ENCODE measurements at places on chromosomes 4 and X.

DNA sequence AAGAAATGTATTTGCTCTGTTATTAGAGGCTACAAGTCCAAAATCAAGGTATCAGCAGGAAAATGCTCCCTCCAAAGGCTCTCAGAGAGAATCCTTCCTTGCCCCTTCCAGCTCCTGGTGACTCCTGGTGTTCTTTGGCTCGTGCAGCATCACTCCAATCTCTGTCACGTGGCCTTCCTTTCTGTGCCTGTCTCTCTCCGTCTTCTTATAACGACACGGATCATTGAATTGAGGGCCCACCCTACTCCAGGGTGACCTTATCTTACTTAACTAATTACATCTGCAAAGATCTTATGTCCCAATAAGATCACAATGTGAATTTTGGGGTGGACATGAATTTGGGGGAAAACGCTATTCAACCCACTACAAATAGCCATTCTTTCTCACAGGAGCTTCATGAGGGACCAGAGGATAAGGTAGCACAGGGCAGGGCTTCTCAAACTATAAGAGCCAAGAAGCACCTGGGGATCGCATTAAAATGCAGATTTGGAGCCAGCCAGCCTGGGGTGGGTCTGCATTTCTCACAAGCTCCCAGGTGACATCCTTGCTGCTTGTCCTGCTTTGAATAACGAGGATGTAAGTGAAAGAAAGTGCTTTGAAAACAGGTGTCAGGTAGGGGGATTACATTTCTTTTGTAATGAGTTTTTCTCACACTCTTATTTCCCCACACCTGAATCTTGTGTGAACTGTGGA lies 41.9 kb upstream of the APLN start:
- DNase-seq = no peak

- peak; percentile 40 for DNase-seq
Observed at GRCh38 chr4:26878794-26879391, 18.3 kb downstream of the STIM2 start.

DNA sequence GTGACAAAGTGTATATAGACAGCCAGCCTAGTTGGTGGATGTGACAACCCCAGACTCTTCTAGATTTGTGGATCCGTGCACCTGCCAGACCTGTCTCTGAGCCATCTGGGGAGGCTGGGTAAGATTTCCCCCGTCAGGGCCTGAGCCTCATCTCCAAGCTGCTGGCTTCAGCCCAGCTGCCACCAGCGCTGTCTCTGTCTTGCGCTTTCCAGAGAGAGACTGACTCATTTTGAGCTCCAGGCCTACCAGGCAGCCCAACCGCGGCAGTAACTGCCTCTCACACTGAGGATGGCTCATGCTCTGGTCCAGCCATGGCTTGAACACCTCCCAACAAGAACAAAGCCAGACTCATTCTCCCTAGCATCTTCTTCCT lies 26.4 kb downstream of the NOP14 start:
- peak; percentile 35 for DNase-seq

DNA sequence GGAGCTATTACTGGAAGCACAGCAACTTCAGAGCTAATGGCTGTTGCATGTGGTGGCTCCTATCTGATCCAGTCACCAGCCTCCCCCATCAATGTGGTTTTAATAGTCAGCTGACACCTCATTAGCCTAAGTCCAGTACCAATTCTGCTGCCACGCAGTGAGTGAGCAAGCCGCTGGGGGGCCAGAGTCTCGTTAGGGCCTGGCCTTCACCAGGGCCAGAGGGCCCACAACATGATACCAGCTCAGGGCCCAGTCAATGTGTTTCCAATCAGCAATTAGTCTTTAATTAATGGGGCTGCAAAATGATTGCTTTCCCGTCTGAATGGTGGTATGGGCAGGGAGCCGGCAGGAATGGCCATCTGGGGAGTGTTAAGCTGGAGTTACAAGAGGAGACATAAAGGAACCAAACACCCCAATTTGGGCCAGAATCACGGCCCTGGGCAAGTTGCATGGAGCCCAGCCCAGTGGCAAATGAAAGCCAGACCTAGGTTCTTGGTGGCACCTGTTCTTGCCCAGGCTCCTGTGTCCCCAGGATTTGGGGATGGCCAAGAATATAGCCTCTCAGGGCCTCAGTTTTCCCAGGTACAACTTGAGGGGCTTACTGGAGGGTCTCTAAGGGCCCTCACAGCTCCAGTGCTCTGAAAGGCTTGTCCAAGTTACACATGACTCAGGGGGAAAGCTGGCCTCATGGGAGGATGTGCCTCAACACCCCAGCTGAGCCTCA lies 119.2 kb downstream of the EFNB1 start:
- no peak for DNase-seq

DNA sequence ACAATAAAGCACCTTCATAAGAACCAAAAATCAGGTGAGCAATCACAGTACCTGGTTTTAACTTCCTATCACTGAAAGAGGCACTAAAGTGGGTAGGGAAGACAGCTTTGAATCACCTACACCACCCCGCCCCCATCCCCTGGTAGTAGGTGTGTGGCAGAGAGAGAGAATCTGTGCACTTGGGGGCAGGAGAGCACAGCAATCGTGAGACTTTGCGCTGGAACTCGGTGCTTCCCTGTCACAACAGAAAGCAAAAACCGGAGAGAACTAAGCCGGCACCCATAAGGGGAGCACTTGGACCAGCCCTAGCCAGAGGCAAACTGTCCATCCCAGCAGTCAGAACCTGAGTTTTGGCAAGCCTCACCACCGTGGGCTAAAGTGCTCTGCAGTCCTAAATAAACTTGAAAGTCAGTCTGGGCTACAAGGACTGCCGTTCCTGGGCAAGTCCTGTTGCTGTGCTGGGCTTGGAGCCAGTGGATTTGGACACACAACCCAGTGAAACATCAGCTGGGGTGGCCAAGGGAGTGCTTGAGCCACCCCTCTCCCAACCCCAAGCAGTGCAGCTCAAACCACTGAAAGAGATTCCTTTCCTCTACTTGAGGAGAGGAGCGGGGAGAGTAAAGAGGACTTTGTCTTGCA lies 32.1 kb downstream of the NDUFB11 start:
- no peak for DNase-seq

DNA sequence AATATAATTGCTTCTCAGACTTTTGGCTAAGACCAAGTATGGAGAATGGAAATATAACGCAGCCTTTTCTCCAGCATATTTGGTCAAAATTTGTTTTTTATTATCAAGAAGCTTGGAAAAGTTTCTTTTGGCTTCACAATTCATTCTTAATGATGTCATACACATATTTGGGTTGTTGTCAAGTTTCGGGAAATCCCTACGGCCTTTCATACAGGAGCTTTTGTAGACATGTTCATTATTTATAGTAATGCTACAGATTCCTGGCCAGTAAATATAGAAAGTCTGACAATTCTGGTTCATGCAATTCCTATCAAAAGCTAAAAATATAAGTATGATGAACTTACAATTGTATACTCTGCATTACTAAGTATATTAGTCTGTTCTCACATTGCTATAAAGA lies 112.9 kb downstream of the IRF2 start:
- DNase-seq = no peak

- DNase-seq = no peak
Observed at GRCh38 chr4:91037951-91038350, 910.8 kb downstream of the CCSER1 start.

DNA sequence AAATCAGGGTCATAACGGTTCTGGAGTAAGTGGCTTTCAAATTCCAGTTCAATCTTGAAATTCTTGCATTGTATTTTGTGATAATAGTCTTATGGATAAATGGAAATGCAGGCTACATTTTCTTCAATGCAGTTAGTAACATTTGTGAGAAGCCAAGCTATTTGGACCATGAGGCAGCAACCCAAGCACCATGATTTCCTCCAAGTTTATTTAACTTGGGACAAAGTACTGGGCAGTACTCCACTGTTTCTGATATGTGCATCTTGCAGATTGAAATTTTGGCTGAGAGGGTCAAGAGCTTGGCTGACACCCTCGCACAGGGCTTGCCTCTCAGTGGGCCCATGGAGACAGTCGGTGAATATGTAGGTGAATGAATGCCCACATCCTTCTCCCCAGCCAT lies 39.9 kb downstream of the CNGA2 start:
- DNase-seq = no peak

DNA sequence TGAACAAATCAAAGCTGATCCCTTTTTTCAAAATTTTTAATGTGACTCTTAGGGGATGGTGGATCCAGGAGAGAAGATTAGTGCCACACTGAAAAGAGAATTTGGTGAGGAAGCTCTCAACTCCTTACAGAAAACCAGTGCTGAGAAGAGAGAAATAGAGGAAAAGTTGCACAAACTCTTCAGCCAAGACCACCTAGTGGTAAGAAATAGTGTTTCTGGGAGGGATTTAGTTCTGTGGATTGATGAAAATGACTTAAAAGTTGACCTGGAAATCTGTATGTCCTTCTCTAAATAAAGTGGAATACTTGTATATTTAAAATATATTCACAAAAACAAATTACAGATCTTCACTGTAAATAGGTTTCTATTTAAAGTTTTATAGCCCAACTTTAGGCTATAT lies 29.2 kb downstream of the NUDT9 start:
- DNase-seq = no peak

DNA sequence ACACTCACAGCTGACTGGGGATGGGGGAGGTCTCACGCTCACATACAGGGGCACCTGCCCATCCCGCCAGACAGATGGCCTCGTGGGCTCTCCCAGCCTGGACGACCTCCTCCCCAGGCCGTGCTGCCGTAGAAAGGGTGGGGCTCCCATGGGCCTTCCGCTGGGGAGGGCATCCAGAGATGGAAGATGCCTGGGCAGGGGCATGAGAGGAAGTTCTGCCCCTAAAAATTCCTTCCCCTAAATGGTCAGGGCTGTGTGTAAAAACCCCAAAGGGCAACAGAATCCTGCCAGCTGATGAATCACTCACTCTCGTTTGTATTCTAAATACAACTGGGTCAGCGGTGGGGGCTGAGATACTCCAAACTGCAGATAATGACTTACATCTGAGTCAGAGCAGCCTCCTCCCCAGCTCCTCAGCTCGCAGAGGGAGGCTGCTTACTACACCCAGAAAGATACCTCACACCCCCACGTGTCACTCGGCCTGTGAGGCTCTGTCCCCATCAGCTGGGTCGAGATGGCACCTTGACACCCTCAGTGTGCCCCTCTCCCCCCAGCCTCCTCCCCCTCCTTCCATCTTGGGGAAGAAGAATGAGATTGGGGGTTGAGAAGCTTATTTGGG lies 10.1 kb downstream of the WDR1 start:
- DNase-seq = peak; percentile 63

DNA sequence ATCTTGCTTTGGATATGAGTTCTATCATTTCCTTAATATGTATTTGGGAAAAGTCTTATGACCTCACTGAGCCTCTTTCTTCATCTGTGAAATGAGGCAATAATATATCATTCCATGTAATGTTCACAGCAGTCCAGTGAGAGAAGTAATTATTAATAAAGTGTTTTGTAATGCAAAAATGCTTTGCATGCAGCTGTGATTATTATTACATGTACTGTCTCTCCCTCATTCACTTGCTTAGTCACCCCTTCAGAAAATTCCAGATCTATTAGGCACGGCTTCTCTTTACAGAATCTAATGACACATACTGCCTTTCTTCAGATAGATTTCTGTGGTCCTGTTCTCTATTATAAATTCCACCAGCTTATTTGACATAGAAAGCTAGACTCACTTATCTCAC lies 53.5 kb upstream of the FGF13 start:
- no peak for DNase-seq

- DNase-seq = no peak
Observed at GRCh38 chrX:10576777-10577447, 43.5 kb downstream of the MID1 start.

DNA sequence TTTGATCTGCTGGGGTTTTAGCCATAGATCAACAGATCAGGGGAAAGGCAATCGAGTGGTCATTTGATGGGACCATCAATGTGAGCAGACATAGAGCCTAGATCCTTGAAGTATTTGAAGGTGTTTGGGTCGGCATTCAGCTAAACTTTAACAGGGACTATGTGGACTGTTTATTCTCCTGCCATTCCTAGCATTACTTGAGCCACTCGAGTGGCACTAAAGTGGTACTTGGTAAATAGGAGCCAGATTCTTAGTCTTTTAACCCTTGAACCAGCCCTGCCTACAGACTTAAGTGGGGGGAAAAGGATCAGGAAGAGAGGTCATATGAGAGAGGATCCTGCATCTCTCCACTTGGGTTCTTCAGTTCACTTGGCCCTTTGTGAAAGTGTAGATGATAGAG lies 3.8 kb downstream of the MSN start:
- no peak for DNase-seq

DNA sequence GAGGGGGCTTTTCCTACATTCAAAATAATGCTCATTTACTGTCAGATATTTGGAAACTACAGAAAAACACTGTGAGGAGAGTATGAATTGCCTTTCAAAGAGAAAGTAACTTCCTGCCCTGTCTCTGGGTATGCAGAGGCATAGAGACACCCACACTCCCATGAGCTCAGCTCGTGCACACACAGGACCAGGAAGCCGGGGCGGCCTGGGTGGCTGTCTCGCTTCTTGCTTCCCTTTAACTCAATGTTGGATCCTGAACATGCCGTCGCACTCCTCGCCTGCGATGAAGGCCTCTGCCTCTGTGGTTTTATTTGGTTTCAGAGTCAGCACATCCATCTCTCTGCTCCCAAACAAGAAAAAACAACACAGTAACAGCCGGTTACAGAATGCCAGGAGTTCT lies 40.1 kb upstream of the GPR78 start:
- DNase-seq = no peak

GRCh38 chr4:94084155-94084554 lies 123.5 kb upstream of the SMARCAD1 start:
- DNase-seq = no peak

- no peak for DNase-seq
Observed at GRCh38 chr4:19650903-19651864, 600.5 kb upstream of the SLIT2 start.

DNA sequence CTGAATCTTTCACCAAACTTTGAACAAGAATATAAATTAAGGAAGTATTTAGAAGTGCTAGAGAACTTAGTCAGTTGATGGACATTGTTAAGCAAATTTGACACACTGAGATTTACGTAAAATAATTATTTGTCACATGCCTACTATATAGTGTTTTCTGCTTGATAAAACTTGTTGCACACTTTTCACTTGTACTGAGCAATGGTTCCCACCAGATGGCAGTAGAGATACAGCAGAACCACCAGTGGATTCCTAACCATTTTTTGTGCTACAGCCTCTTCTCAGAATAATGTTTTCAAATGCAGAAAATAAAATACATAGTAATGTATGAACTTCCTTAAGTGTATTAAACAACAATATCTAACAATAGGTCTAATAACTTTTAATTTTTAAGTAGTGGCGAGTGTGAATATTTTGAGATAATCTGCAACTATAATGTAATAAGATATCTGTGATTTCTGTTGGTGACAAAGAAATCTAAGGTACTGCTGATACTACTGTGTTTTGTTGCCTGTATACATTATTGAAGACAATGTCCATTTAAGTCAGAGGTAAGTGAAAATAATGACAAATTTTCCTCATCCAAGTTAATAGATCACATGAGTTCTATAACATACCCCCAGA lies 81.2 kb downstream of the APOOL start:
- DNase-seq = no peak

- no peak for DNase-seq
Observed at GRCh38 chrX:31349515-31349914, 277.7 kb upstream of the FTHL17 start.

- DNase-seq = no peak
Observed at GRCh38 chr4:150010525-150011126, 67.6 kb upstream of the DCLK2 start.

Measured in CD4-positive, alpha-beta T cell treated with Interleukin-4 for 1 hour (primary cell).